ENCODE measurements at places on chromosomes 7 and 10.

- DNase-seq = no peak
Measured at GRCh38 chr7:17722798-17723197, 217.5 kb downstream of the SNX13 start.

- DNase-seq = no peak
Measured at GRCh38 chr7:22255342-22255741, 101.6 kb downstream of the RAPGEF5 start.

DNA sequence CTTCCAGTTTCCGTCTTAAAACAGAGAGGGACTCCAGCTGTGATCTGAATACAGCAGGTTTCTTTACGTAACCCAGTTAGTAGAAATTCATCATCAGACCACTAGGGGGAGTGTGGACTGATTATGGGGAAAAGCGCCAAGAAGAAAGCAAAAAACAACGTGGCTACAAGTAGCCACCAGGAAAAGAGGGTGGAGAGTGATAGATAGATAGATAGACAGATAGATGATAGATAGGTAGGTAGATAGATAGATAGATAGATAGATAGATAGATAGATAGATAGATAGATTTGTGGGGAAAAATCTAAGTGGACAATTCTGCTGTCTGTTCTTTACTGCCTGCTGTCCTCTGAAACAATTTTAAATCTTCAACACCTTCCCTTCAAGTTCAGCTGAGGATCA lies 12.7 kb upstream of the AKR1B10 start:
- no peak for DNase-seq

GRCh38 chr10:17101257-17101909 lies 28.2 kb downstream of the CUBN start:
- no peak for DNase-seq

GRCh38 chr10:75773813-75774782 lies 342.7 kb downstream of the LRMDA start:
- no peak for DNase-seq

DNA sequence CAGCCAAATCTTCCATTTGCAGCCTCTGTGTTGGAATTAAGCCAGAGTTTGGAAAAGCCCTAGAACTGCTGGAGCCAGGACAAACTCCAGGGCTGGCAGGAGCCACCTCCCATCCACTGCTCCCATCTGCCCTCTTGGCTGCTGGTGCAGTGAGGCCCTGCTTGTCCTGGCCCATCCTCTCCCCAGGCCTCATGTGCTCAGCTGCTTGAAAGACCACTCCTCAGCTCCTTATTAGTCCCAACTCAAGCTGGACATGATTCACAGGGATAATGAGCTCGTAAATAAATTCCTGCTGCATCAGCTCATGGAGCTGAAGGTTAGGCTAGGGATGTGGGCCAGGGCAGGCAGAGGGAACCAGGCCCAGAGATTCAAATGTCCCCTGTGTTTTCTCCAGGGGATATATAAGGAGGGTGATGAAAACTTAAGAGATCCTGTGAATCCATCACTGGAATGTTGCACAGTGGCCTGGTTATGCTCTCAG lies 282.8 kb downstream of the RPS24 start:
- DNase-seq = no peak

DNA sequence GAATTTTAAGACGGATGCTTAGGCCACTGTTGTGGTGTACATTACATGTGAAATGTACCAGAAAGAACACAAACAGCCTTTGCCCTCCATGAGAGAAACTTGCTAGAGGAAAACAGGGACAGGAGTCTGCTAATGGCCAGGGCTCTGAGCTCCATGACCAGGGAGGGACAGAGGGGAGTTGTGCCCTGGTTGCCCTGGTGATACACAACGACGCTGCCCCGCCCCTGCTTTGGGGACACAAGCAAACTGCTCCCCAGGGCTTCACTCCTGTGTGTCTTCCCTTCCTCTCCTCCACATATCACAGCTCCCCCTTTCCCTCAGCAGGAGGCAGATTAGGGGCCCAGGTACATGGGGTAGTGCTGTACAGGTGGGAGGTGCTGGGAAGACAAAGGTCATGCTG lies 36.2 kb downstream of the AMPH start:
- no peak for DNase-seq

DNA sequence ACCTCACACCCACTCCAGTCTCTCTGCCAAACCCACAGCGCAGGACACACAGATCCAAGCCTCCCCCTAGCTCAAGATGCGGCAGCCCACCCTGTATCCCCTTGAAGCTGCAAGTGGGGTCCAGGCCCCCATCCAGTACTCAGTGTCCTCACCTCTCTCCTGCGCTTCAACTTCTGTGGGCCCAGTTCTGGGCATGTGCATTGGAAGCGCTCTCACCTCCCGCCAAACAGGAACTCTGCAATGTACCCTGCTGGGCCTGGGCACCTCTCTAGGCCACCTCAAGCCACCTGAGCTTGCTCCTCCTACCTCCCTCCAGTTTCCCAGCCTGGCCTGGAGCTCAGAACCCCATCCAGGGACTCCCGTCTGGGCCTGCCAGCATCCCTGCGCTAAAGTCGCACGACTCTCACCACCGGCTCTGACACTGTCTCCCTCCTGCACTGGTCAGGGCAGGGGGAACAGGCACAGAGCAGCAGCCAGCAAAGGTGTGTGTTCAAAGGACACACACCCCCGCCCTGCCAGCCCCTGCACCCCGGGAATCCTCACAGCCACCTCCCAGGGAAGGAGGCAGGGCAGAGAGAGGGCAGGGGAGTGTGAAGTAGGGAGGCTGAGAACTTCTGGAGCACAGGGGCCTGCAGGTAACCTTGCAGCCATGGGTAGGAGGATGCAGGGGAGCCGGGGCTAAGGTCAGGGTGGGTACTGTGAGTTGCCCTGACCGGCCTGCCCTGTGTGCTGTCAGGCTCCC lies 51.7 kb upstream of the MSMB start:
- no peak for DNase-seq

DNA sequence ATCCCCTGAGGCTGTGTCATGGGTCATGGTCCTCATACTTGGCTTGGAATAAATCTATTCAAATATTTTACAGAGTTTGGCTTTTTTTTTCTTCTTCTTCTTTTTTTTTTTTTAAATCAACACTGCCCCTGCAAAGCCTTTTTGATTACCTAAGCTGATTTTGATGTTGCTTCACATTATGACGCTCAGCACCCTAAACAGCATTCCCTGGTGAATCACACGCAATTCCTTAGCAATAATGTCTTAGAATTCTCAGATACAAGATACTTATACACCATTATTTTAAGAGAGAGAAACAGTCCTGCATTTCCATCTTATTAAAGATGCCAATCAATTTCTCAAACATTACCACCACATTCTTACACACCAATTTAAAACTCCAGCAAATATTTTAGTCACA lies 323.7 kb upstream of the IGFBP3 start:
- DNase-seq = no peak

- DNase-seq = no peak
Measured at GRCh38 chr7:112001091-112001826, 204.9 kb downstream of the DOCK4 start.

Measured in stimulated activated CD8-positive, alpha-beta memory T cell treated with anti-CD3 and anti-CD28 coated beads, Interleukin-7, amount 100 ng/mL, for 1 hour (primary cell).